ENCODE measurements at places on chromosomes 7 and 10. TPM values are rescaled to one million over a fixed set of nuclear protein-coding genes. Genes with fewer than 3 reads are reported as not detected.

DNA sequence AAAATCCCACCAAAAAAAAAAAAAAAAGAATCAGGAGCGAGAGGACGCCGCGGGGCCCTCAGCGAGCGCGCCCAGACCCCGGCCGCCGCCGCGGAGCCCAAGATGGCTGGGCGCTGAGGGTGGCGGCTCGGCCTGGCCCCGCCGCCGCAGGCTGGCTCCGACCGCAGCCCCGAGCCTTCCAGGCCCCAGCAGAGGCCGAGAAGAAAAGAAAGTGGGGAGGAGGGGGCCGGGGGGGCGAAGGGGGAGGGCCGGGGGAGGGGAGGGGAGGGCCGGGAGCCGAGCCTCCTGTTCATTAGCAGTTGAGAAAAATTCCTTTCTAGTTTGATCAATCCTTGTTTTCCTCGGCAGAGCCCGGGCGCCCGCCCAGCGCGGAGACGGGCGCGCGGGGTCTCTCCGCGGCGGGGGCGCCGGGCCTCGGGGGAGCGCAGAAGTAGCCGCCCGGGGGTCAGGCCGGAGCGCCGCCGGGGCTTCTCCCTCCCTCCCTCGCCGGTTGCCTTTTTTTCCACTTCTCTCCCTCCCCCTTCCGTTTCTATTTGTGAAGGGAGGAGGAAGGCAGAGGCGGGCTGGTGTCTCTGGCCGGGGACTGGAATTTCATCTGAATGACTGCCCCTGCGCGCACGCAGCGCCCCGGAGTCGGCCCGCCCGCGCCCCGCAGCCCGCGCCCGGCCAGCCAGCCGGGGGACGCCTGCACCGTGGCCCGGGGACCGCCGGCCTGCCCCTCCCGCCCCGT is 778 bp upstream of the TRIM8 start:
- DNase-seq: peak; percentile 70

DNA sequence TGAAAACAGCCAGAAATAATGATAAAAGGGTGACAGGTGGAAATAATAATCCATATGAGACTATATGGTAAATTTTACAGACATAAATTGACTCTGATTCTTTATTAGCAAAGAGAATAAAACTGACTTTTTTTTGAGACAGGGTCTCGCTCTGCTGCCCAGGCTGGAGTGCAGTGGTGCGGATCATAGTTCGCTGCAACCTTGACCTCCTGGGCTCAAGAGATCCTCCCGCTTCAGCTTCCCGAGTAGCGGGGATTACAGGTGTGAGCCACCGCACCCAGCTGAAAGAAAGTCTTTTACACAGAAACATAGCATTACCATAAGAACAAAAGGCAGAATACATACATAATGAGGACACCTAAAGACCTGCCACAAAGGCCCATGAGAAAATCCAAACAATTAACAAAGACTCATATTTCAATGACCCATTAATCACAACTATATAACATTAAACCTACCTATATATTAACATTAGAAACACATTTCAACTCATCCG is 51.5 kb upstream of the DIP2C start:
- DNase-seq: no peak

DNA sequence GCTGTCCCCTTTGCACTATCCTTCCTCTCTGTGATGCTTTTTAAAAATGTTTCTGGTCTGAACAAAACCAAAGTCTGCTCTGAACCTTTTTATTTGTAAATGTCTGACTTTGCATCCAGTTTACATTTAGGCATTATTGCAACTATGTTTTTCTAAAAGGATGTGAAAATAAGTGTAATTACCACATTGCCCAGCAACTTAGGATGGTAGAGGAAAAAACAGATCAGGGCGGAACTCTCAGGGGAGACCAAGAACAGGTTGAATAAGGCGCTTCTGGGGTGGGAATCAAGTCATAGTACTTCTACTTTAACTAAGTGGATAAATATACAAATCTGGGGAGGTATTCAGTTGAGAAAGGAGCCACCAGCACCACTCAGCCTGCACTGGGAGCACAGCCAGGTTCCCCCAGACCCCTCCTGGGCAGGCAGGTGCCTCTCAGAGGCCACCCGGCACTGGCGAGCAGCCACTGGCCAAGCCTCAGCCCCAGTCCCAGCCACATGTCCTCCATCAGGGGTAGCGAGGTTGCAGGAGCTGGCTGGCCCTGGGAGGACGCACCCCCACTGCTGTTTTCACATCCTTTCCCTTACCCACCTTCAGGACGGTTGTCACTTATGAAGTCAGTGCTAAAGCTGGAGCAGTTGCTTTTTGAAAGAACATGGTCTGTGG is 11.4 kb upstream of the CSGALNACT2 start:
- DNase-seq: no peak

- DNase-seq: no peak
Measured at GRCh38 chr10:30804478-30805055, 175.0 kb upstream of the LYZL2 start.

DNA sequence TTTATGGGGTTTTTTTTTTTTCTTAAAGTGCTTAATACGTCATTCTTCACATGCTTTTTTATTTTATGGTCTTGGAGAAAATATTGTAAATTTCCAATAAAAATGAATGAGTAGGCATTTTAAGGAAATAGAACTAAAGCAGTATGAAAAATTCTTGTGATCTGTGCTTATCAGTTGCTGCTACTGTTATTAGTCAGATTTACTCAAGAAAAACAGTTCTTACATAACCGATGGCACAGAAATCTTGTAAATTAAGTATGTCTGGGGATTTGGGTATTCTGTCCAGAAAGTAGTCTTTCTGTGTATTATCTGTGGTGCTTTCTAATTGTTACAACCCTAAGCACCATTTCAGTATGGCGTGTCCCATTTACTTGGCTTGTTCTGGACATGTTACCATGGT is 64.7 kb downstream of the LRGUK start:
- no peak for DNase-seq

- peak; percentile 34 for DNase-seq
Measured at GRCh38 chr7:2172311-2173188, 60.2 kb downstream of the MAD1L1 start.

DNA sequence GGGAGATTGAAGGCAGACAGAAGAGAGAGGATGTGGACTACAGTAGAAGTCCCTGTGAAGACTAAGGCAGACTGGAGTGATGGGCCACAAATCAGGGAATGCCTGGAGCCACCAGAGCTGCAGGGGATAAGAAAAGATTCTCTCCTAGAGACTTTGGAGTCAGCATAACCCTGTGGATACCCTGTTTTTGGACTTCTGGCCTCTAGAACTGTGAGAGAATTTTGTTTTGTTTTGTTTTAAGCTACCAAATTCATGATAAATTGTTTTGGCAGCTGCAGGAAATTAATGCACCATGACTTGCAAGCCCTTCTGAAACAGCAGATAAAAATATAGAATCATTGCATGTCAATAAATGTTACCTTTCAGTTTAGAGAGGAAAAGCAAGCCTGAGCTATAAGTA is 41.3 kb downstream of the INHBA start:
- no peak for DNase-seq

DNA sequence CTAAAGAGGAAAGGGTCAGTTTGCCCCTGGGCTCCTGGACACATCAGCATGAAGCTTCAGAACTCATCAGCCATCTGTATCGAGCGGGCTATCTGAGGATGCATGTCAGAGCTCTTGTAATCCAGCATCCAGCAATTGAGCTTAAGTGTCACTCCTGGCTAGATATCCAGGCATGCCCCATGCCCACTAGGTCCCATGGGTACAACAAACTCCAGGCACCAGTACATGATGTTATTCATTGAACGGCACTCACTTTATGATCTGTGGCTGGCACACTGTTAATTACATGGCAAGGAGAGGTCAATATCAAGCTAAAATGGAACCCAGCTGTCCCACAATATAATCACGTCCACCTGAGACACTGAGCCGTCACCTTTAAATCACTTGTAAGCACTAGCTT is 274.2 kb downstream of the ELMO1 start:
- no peak for DNase-seq

Gene GCK
- not detected for total RNA-seq

Gene PROSER2
- 11.2 TPM for total RNA-seq

DNA sequence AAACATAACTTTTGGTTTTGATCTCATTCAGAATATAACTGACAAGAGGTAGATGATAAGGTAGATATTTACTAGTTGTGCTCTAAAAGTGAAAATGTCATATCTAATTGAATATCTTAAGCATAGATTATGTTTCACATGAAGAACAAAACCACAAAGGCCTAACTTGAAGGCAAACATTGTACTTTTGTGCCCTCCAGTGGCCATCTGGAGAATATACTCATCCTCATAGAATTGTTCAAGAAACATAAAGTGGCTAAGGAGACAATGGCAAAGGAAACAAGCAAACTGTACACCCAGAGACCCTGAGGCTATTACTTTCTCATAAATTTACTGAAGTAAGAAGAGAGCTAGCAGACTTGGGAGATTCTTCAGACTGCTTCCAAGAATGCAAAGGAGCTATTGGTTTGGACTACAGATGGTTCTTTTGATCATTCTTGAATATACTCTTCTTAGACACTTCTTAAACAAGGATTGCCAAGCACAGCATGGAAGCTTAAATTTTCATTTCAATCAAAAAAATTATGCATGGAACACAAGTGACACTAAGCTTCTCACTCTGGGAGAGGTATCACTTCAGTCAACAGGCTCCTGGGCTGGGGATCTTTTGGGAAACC is 98.2 kb upstream of the DKK1 start:
- peak; percentile 86 for DNase-seq

Gene NPY4R
- not detected for total RNA-seq

DNA sequence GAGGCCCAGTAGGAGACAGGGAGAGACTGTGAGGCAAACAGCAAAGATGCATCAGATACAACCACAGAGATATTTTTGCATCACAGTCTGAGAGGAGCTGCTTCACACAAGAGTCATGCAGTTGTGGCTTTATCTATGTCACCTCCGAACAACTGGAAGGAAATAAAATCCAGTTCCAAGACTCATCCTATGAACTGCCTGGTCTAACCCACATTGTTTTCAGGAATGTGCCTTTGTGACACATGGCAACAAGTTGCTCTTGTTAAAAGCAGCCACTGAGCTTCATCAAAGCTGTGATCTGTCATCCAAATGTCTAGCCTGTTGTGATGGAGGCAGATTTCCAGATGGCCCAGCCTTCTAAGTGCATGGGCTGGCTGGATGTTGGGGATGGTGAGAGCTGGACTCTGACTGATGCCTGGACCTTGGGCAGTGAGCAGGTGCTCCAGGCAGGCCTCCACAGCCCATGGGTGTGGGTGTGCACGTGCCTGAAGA is 255.0 kb downstream of the BMPER start:
- DNase-seq: no peak

- no peak for DNase-seq
Measured at GRCh38 chr10:90856964-90857634, 740 bp downstream of the HTR7 start.

- no peak for DNase-seq
Measured at GRCh38 chr7:70744492-70744891, 387.5 kb upstream of the GALNT17 start.
